Fibroblast of upper back skin (primary cell): ENCODE measurements at places on chromosomes 12 and 14.
A peak's percentile ranks its signal among the peaks of the same experiment; 100 is the strongest.

- DNase-seq, result peak; percentile 8
These were observed 9.5 kb downstream of the CATSPERB start for GRCh38 chr14:91722386-91722785.

DNA sequence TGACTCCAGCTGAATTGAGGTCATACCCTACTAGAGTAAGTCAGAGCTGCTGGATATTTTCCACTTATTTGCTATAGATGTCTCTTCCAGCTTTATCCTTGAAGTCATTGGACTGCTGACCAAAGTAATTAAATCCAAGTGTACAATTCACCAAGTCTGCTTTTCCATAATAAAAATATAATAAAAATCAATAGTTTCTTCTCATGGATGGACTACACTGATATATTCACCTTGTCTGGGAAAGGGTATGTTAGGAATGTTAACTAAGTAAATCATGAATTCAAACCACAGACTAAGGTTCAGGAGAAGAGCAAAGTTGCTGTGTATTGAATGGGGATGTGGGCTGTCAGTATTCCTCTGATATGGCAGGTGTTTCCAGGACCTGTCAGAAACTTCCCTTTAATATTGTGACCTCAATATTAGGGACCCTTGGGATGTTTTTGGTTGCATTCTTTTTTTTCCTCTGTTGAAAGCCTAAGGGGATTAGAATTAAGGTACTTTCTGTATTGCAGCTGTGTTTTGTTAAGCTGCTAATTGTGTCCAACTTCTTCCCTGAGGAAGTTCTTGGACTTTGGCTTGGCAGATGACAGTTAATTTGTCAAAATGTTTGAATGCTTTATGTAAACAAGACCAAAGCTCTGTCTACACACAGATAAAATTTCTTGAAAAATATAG is 284.0 kb downstream of the ATP23 start:
- DNase-seq, result no peak

DNA sequence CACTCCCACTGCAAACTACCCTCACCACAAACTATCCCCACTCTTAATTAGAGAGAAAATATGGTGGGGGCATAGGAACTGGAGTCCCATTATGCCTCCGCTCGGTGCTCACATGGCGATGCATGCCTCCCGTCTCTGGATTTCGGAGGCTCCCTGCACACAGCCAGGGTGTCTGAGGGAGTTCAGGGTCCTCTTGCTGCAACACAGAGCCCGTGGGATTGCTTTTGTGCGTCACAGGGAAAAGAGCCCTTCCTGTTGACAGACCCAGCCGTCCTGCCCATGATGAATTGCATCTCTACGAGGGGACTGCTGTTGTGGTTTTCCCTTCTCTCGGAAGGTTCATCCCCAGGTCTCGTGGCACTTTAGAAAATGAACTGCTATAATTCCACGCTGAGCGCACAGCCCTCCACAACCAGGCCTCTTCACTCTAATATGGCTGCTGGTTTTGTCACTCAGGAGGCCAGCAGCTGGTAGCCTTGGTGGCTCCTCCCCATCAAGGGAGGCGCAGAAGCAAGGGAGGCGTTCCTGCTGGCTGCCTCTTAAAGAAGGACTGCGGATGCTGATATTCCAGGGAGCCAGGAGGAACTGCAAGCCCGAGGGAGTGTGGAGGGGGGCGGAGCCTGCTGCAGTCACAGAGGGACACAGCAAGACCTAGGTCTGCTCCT is 158.0 kb downstream of the KCNA5 start:
- peak; percentile 83 for DNase-seq

- no peak for DNase-seq
These were observed 188.9 kb downstream of the NPAS3 start for GRCh38 chr14:33127531-33127930.

DNA sequence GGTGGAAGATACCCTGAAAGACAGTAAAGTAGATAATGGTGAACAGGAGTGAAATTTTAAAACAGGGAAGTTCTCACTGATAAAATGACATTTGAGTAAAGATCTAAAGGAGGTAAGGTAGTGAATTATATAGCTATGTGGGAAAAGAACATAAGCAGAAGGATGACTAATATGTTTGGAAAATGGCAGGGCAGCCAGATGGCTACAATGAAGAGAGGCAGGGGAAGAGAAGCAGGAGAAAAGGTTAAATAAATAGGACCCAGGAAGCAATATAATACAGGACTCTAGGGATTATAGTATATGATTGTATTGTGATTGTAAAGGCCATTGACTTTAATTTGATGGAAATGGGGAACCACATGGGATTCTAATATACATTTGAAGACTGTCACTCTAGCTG is 33.0 kb downstream of the SCFD1 start:
- DNase-seq, result no peak

DNA sequence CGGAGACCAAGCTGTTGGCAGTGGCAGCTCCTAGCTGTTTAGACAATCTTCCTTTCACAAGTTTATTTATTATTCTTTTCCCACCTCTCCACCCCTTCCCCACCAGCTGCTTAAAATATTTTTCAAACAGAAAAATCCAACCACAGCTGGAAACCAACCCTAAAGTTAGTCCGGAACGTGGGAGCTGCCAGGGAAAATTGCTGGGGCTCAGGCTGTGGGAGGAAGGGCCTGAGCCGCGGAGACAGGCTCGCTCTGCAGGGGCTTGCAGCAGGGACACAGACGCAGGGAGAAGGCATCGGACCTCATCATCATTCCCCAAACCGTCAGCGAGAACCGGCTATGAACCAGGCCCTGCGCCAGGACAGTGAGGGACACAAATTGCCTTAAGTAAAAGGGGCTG is 16.1 kb upstream of the TMEM106C start:
- DNase-seq, result peak; percentile 29

DNA sequence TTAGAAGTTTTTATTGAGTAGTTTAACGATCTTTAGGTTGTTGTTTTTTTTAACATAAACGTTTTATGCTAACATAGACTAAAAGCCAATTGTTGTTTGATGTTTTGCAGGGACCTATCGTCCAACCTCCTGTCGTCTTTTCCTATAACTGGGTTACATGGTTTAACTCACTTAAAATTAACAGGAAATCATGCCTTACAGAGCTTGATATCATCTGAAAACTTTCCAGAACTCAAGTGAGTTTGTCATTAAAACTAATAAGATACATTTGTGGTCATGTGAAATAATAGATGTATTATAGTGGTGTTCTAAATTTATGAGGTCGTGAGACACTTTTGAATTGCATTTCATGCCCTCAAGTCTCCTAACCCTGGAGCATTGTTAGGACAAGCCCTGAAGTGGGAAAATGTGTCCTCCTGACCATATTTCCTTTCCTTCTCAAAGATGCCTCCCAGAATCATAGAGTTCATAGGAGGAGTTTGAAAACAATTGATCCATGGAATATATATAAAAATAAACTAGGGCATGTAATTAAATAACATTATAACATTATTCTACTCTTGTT is 84.9 kb downstream of the ZFC3H1 start:
- no peak for DNase-seq

GRCh38 chr12:69524755-69525469 is 54.7 kb downstream of the FRS2 start:
- DNase-seq, result peak; percentile 53

DNA sequence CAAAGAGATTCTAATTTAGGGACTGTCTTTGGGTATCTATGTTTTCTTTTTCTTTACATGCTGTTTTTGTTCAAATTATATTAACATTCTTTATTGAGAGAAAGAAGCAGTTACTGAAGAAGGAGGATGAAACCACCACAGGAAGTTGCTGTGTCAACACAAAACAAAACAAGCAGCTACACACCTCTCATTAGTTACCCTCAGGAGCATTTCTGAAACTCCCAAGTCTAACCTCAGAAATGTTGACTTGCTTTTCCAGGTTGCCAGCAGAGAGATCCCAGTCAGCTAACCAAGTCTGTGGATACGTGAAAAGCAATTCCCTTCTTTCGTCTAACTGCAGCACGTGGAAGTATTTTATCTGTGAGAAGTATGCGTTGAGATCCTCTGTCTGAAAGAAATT is 33.5 kb downstream of the CLEC1A start:
- DNase-seq, result no peak

DNA sequence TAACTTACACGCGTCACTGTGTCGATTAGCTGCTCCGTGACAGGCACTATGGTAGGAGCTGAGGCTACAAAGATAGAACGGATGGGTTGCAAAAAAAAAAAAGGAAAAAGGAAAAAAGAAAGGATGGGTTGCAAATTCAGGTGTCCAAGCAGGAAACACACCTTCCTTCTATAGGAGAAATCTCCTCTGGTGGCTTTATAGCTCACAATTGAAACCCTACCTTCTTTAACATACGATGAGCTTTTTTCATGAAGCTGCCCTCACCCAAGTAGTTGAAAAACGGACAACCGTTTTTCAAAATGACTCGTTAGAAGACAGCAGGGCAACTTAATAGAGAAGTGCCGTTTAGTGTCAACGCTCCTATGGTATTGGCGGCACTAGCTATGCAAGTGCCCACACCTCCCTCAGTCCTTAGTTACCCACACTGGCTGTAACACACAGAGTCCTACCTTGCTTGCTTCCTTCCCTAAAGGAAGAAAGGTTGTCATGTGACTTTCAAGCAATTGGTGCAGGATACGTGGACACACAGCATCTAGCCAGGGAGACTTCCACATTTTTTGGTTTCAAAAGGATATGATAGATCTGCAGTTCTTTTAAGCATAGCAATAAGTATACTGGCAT is 682 bp upstream of the TRIP11 start:
- DNase-seq, result peak; percentile 60

- no peak for DNase-seq
These were observed 151.1 kb upstream of the SFSWAP start for GRCh38 chr12:131559517-131560516.

DNA sequence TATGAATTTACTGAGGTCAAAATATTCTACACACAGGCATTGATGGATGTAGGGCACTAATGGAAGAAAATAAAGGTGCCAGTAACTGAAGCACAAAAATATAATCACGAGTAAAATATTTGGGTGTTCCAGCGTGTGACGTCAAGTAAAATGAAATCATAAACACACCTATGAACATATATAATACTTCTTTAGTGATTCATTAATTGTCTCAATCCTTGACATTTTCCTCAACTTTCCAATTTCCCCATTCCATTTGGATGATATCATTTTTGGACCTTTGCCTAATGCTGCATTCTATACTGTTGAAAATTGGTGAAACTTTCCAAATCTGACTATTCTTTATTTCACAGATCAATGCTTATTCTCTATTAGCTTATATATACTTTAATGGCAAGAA is 649.3 kb downstream of the GALC start:
- DNase-seq, result peak; percentile 2

DNA sequence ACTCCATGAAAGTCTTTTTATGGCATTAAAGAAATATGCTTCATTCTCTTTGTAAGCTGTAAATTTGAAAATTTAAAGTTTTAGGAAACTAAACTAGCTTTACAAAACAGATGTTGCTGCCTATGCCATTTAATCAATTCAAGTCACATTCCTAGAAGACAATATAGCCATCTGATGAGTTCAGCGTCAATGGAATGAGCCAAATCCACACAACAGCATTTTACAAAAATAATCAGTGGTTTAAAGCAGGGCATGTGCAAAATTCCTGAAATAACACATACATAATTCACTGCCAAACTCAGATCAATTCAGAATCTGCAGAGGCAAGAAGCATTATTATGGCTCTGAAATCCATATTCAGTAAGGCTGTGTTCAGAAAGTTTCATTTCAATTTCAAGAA is 75.6 kb downstream of the MED13L start:
- peak; percentile 84 for DNase-seq

DNA sequence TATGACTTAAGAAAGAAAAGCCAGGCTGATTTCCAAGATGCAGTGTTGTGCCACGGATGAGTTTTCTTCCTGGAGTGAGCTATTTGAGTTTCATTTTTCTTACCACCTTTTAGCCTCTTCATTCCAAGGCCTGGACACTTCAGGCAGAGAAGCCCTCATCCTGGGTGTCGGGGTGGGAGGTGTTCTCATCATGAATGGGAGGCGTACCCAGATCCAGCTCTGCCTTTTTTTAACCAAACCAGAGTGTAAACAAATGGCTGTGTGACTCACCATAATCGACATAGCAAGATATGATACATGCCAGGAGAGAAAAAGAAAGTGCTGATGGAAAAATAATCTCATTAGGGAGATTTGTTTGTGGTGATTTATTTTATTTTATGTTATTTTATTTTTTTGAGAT is 79.9 kb downstream of the ARF6 start:
- DNase-seq, result peak; percentile 81

DNA sequence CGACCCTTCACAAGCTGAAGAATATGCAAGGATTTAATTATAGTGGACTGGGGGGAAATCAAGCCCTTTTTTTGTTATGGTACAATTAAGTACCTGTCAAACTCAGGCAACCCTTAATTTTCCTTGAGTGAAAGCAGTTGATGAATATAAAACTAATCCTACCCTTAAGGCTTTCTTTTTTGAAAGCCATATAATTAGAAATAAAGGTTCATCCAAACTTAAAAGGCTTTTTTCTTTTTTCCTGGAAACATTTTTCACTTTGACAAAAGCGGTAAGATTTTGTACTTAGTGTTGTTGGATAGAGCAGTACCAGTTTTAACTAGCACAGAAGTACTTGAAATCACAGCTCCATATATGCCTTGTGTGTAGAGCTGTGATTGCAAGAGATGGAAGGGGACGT is 91.9 kb upstream of the MANSC4 start:
- DNase-seq, result no peak

DNA sequence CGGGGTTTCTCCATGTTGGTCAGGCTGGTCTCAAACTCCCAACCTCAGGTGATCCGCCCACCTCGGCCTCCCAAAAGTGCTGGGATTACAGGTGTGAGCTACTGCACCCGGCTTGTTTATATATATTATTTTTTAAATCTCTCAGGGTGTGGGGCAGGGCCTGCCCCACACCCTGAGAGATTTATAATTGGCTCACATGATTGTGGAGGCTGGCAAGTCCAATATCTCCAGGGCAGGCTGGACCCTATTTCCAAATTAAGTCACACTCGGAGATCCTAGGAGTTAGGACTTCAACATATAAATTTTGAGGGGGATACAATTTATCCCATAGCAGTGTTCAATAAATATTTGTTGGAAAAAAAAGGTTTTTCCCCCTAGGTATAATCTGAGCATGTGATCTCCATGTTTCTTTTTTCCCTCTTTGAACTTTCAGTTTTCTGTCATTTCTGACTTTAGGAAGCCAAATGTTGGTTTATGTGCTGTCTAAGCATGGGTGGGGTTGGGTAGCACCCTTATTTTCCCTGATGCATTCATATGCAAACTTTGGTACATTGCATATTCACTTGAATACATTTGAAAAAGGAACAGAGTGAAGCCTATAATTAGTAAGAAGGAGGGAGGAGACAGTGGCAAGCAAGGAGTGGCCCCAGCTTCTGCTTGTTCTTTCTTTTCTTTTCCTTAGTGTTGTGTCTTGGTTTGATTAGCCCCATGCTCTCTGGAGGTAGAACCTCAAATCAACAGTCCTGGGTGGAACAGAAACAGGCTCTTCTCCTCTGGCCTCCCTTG is 8.7 kb upstream of the A2ML1 start:
- no peak for DNase-seq

DNA sequence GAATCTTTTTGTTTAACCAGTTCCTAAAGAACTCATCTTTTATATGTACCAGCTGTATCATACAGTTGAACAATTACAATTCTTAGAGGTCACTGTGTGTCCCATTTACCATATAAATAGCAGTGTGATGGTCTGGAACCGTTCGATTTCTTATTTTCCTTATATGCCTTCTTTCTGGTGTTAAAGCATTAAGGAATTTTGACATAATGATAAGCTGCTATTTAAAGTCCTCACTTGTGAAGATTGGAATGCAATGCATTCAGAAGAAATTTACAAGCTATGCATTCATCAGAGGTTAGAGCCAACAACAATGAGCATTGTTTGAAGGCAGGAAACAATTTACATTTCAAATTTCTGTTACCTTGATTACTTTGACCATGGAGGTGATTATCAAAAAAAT is 80.0 kb upstream of the PRICKLE1 start:
- peak; percentile 60 for DNase-seq

- no peak for DNase-seq
These were observed 29.3 kb downstream of the CMKLR1 start for GRCh38 chr12:108309674-108310312.
